ENCODE measurements at places on chromosomes 6 and 20. TPM values are rescaled to one million over a fixed set of nuclear protein-coding genes. Genes with fewer than 3 reads are reported as not detected.

The NCOA6 gene
- total RNA-seq, result 18.0 TPM

The RCAN2 gene
- 6.2 TPM for total RNA-seq

The TCF21 gene
- total RNA-seq, result 0.33 TPM

The NANP gene
- 6.2 TPM for total RNA-seq

The SF3B5 gene
- 158 TPM for total RNA-seq

The NPEPL1 gene
- total RNA-seq, result 30.1 TPM
